ENCODE measurements at places on chromosomes 12 and 14. TPM values are rescaled to one million over a fixed set of nuclear protein-coding genes. Genes with fewer than 3 reads are reported as not detected.

DNA sequence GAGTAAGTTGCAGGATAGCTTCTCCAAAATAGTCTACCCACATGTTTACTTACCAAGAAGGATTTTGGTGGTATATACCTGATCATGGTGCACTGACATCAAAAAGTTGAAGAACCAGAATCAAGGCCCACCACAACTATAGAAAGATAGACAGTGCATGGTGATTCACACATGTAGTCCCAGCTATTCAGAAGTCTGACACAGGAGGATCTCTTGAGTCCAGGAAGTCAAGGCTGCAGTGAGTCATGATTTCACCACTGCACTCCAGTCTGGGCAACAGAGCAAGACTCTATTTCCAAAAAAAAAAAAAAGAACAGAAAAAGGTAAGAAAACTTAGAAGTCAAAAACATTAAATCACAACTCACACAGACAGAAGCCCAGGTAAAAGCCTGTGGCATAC lies 422.2 kb upstream of the FOXG1 start:
- DNase-seq = no peak

DNA sequence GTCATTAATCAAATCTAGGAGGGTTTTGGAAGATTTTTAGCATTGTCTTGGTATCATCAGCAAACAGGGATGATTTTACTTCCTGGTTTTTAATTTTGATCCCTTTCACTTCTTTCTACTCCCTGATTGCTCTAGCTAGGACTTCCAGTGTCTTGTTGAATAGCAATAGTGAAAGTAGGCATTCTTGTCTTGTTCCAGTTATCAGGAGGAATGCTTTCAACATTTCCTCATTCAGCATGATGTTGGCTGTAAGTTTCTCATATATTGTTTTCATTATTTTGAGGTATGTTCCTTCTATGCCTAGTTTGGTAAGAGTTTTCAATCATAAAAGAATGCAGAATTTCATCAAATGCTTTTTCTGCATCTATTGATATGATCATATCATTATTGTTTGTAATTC lies 244.2 kb upstream of the CLEC14A start:
- no peak for DNase-seq

GRCh38 chr14:70788898-70789297 lies 20.4 kb downstream of the MAP3K9 start:
- no peak for DNase-seq

- peak; percentile 89 for DNase-seq
Measured at GRCh38 chr14:75982266-75983018, 647 bp upstream of the TGFB3 start.

DNA sequence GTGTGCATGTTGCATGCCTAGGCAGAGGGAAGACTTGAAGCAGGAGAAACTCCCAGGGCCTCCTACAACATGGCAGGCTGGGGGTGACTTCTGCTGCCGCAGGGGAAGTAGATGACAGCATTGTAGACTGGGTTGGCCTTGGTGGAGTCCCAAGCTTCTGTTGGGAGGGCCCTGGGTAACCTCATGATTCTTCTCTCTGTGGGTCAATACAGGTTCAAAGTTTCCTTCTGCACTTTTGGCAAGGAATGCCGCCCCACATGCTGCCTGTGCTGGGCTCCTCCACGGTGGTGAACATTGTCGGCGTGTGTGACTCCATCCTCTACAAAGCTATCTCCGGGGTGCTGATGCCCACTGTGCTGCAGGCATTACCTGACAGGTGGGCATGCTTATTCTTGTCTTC lies 78.4 kb upstream of the RIC8B start:
- no peak for DNase-seq

DNA sequence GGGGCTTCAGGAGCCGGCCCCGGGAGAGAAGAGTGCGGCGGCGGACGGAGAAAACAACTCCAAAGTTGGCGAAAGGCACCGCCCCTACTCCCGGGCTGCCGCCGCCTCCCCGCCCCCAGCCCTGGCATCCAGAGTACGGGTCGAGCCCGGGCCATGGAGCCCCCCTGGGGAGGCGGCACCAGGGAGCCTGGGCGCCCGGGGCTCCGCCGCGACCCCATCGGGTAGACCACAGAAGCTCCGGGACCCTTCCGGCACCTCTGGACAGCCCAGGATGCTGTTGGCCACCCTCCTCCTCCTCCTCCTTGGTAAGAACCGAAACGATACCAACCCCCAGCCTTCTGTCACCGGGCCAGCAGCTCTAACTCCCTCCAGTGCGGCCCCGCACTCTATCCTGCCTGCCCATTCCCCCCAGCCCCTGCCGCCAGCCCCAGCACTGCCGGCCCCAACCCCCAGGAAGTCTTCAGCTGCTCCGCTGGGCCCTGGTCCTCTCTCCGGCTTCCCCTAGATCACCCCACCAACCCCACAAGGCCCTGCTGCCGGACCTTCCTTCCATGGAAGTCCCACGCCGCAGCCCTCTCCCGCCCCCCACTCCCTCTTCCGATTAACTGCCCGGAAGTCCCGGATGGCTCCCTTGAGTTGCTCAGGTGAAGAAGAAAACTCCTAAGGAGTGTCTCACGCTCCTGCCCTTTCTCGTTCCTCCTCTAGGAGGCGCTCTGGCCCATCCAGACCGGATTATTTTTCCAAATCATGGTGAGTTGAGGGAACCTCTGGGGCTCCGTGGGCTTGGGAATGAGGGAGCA lies 693 bp downstream of the LRP10 start:
- peak; percentile 79 for DNase-seq

DNA sequence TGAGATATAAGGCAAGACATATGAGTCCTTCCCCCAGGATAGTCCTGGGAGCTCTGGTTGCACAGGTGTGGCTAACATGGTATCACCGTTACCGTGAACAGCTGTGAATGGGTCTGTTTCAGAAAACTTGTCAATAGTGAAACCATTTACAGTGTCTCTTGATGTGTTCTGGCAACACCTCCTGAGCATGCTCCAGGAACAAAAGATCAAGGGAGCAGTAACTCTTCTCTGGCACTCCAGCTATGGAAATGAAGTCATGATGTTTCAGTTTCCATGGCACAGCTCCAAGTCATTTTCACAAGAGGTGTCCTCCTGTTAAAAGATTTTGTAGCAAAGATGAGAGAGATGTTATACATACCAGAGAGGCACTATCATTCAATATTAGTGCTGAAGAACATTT lies 253.7 kb downstream of the SNAPC1 start:
- no peak for DNase-seq

GRCh38 chr14:64069634-64070359 lies 217.0 kb downstream of the SYNE2 start:
- no peak for DNase-seq

GRCh38 chr14:71238835-71239234 lies 331.6 kb downstream of the PCNX1 start:
- no peak for DNase-seq

DNA sequence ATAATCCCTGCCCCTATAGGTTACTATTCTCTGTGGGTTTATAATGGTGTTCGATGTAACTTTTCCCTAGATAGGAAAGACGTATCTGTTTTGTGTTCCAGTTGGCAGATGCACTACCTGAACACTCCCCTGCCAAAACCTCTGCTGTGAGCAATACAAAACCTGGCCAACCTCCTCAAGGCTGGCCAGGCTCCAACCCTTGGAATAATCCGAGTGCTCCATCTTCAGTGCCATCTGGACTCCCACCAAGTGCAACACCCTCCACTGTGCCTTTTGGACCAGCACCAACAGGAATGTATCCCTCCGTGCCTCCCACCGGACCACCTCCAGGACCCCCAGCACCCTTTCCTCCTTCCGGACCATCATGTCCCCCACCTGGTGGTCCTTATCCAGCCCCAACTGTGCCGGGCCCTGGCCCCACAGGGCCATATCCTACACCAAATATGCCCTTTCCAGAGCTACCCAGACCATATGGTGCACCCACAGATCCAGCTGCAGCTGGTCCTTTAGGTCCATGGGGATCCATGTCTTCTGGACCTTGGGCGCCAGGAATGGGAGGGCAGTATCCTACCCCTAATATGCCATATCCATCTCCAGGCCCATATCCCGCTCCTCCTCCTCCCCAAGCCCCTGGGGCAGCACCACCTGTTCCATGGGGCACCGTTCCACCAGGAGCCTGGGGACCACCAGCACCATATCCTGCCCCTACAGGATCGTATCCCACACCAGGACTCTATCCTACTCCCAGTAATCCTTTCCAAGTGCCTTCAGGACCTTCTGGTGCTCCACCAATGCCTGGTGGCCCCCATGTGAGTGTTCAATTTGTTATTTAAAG lies 11.3 kb downstream of the MAPK1IP1L start:
- DNase-seq = peak; percentile 68

DNA sequence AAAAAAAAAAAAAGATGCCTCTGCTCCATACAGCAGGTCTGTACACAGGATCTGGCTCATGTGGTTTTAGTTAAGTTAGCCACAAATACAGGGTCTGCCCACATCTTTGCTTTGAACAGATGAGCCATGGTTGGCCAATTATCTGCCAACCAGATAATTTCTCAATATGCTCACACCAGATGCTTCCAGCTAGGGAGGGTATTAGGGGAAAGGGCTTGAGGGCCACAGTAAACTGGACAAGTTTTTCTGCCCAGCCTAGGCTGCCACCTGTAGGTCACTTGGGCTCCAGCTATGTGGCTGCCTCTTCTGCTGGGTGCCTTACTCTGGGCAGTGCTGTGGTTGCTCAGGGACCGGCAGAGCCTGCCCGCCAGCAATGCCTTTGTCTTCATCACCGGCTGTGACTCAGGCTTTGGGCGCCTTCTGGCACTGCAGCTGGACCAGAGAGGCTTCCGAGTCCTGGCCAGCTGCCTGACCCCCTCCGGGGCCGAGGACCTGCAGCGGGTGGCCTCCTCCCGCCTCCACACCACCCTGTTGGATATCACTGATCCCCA lies 776 bp downstream of the RDH5 start:
- DNase-seq = peak; percentile 78

DNA sequence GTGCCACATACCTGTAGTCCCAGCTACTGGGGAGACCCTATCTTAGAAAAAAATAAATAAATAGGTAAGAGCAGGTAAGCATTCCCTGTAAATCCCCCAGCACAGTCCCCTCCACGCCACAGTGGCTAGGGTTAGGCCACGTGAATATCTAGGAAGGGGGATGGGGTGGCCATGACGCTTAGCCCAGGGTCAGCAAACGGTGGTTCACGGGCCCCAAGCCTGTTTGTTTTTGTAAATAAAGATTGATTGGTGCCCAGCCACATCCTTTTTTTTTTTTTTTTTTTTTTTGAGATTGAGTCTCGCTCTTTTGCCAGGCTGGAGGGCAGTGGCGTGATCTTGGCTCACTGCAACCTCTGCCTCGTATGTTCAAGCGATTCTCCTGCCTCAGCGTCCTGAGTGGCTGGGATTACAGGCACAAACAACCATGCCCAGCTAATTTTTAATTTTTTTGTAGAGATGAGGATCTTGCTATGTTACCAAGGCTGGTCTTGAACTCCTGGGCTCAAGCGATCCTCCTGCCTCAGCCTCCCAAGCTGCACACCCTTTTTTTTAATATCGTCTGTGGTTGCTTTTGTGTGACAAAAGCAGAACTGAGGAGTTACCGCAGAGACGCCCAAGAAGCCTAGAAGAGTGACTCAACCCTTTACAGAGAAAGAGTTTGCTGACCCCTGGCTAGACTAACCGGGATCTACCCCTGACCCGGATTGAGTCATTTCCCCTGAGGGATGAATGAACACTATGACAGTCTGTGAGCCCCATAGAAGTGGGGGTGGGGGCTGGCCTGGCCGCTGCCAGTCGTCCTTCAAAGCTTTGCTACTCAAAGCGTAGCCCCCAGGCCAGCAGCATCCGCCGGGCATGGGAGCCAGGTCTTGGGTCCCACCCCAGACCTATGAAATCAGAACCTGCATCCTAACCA lies 113.7 kb upstream of the NCOR2 start:
- DNase-seq = peak; percentile 83

- DNase-seq = no peak
Measured at GRCh38 chr12:57037264-57037663, 12.7 kb downstream of the MYO1A start.

- DNase-seq = no peak
Measured at GRCh38 chr12:76445462-76445861, 97.2 kb upstream of the BBS10 start.

DNA sequence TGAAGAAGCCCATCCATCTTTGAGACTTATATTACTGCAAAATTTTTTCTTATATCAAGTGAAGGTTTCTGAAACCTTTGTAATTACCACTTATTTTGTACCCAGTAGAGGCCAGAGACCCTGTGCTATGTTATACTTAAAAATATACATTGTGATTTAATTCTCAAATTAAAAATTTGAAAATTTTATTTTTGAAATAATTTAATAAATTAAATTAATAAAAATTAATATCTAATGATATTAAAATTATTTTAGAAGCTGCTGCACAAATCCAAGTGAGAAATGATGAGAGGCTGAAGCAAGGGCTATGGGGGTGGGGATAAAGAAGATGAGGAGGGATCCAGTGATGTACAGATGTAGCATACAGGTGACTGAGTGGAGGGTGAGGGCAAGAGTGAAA lies 258.8 kb downstream of the APAF1 start:
- DNase-seq = no peak

GRCh38 chr12:78392918-78393317 lies 471.7 kb upstream of the SYT1 start:
- no peak for DNase-seq

GRCh38 chr12:59039005-59039404 lies 118.7 kb upstream of the LRIG3 start:
- no peak for DNase-seq

DNA sequence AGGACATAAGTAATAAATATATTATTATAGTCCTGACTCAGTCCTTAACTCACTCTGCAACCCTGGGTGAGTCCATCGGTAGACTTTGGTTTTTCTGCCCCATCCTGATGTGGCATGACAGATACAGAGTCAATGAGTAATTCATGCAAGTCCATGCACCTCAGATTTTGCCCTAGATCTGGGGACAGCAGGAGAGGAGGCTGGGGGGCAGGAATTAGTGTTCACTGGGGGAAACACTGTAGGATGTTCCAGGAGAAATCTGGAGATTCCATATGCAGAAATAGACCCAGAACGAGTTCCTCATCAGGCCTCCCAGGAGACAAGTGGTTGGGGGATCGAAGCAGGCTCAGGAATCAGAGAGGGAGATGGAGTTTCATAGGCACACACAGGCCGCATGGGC lies 150.8 kb downstream of the DICER1 start:
- DNase-seq = no peak

- DNase-seq = no peak
Measured at GRCh38 chr12:6691473-6691872, 2.3 kb upstream of the ZNF384 start.

GRCh38 chr12:39990122-39991101 lies 115.5 kb downstream of the SLC2A13 start:
- DNase-seq = peak; percentile 53

DNA sequence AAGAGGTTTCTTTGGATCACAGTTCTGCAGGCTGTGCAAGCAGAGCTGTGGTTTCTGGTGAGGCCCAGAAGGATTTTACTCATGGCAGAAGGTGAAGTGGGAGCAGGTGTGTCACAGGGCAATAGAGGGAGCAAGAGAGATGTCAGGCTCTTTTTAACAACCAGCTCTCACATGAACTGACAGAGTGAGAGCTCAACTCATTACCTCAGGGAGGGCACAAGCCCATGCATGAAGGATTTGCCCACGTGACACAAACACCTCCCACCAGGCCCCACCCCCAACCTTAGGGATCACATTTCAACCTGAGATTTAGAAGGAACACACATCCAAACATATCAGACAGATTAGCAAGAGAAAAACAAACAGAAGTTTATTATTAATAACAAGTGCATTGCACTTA lies 470.4 kb downstream of the GALC start:
- no peak for DNase-seq

GRCh38 chr12:130783110-130783715 lies 55.8 kb downstream of the STX2 start:
- no peak for DNase-seq

GPR132 gene
- total RNA-seq = 1.1 TPM

MAP3K9 gene
- total RNA-seq = 2.0 TPM

PLEKHG7 gene
- not detected for total RNA-seq

AQP6 gene
- total RNA-seq = 0.13 TPM

KCNH3 gene
- total RNA-seq = 0.73 TPM

SLC24A4 gene
- total RNA-seq = 0.26 TPM

Data from left cardiac atrium (tissue), 4 donors.